ENCODE measurements at places on chromosomes 1 and 21.

GRCh38 chr1:17744666-17745478 lies 10.3 kb upstream of the ACTL8 start:
- DNase-seq, result peak; percentile 13

DNA sequence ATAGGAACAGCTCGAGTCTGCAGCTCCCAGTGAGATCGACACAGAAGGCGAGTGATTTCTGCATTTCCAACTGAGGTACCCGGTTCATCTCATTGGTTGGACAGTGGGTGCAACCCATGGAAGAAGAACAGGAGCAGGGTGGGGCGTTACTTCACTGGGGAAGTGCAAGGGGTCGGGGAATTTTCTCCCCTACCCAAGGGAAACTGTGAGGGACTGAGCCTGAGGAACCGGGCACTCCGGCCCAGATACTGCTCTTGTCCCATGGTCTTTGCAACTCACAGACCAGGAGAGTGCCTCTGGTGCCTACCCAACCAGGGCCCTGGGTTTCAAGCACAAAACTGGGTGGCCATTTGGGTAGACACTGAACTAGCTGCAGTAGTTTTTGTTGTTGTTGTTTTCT lies 307.1 kb downstream of the AMY1C start:
- DNase-seq, result peak; percentile 55

GRCh38 chr1:25447547-25447946 lies 16.9 kb downstream of the MACO1 start:
- DNase-seq, result no peak

- DNase-seq, result no peak
Observed at GRCh38 chr1:157087030-157087429, 12.6 kb downstream of the ETV3L start.

GRCh38 chr1:87226341-87226760 lies 102.3 kb upstream of the LMO4 start:
- no peak for DNase-seq

GRCh38 chr1:25952841-25953401 lies 44.9 kb downstream of the PAFAH2 start:
- DNase-seq, result no peak

DNA sequence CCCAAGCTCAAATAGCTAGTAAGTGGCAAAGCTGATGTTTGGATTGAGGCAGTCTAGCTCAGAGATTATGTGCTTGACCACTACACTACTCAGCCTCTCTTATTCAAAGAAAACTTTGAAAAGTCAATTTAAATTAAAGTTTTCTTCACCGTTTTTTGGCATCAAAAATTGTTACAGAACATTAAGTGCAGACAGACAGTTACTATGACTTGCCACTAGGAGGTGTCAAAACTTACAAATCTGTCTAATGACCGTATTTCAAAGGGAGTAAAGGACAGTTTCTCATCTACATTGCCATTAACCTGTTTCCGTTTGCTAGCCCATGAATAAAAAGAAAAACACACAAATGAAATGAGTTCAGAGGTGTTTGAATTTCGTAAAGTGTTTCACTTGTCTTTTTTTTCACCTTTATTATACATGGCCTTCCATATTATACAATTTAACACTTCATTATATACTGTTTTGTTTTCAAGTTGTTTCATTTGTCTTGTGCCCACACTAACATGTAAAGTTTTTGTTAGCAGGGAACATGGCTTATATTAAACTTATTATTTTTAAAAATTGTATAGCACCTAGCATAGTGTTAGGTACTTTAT lies 57.4 kb upstream of the MTF2 start:
- peak; percentile 89 for DNase-seq

- no peak for DNase-seq
Observed at GRCh38 chr1:203278885-203279406, 26.4 kb upstream of the BTG2 start.

DNA sequence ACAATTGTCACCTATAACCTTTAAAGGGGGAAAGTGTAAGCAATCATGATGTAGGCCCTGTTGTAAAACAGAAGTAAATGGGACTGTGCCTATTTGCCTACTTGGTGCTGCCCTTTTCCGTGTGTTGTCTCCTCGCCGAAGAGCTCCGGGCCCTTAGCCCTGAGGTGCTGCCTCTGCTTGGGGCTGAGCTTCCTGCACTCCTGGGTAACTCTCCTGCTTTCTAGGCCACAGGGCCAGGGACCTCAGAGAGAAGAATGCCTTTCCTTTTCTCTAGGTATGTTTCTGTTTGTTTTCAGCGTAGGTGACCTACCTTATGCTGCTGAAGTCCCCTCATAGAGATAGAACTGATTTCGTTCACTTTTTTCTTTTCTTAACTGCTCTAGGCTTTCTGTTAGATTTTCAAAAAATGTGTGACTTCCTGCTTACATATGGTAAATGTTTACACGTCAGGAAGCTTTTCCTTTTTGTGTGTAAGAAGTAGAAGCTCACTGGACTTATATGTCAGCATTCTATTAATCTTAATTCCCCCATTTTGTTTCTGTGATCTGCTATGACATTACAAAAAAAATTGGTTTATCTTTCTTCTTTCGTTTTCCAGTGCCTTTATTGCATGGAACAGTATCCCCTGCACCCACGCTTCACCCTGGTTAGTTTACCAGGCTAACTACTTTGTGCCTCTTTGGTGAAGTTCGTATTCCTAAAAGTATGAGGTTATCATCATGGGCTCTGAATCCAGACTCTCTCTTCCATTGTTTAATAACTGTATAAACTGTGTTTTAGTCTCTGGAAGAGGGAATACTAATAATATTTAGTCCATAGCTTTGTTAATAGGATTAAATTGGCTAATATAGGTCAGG lies 61.7 kb downstream of the ITSN1 start:
- peak; percentile 50 for DNase-seq

- DNase-seq, result peak; percentile 49
Observed at GRCh38 chr1:241716915-241717656, 65.0 kb downstream of the WDR64 start.
